ENCODE measurements at places on chromosomes 7 and 10. TPM values are rescaled to one million over a fixed set of nuclear protein-coding genes. Genes with fewer than 3 reads are reported as not detected.

DNA sequence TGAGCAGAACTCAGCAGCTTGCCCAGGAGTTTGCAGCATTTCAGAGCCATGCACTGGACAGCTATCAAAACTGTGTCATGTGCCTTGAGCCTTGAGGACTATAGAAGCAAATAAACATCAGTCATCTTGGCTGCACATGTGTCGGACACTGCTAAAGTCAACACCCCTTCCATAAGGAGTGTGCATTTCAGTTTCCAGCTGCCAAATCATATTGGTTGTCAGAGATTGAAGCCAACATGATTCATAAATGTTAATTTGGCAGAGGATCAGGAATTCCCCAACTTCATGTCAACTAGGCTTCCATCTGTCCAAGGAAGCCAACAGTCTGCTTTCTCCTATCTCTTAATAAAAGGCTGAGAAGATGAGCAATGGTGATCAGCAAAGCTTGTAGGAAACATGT is 32.8 kb downstream of the SLC16A12 start:
- peak; percentile 59 for DNase-seq

DNA sequence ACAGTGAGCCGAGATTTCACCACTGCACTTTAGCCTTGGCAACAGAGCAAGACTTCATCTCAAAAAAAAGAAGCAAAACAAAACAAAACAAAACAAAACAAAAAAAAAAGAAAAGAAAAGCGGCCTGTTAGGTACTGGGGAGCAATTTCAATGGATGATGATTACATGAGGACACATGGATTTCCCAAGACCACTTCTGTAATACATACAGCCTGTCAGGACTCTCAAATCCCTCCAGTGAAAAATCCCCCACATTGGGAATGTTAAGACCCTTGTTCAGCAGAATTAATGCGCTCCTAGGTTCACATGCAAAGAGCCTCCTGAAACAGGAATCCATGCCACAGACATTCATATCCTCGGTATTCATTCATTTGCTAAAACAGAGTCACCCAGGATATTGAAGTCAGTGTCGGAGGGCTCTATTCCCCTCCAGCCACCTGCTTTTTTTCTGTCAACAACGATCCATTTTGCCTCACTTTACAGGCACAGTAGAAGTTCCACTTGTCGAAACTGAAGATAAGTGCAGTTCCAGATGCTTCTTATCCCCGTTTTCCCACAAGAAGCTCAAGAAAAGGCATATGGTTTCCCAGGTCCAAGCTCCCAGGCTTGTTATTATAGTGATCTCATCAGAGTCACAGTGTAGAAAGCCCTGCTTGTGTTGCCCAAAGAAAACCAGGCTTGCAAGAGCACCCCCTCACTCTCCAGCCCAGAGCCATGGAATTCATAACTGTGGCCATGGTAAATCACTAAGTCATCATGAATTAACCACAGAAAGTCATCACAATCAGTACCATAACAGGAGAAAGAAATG is 20.2 kb downstream of the SLC16A12 start:
- peak; percentile 72 for DNase-seq

DNA sequence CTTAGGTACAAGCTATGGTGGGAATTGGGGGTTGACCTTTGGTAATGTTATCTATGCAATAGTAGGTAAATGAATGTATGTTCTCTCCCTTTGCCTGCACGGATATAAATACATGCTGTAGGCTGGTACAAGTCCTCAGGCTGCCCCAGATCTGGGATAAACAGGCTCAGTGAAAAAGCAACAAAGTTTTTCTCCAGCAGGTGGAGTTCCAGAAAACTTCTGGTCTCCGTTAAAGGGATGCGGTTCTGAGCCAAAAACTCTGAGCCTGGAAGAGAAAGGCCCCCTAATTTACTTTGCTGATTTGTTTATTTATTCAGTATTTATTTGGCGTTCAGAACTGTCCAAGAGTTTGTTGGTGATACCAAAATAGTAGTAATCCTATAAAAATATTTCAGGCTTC is 204.7 kb downstream of the ADRA2A start:
- DNase-seq, result no peak

Gene PNLIPRP1
- not detected for total RNA-seq

Gene CYP2C18
- total RNA-seq, result not detected

Gene CLCN1
- 0.04 TPM for total RNA-seq

Gene PIP
- not detected for total RNA-seq
